WTC11 (cell line): ENCODE measurements at places on chromosomes 4 and X.

DNA sequence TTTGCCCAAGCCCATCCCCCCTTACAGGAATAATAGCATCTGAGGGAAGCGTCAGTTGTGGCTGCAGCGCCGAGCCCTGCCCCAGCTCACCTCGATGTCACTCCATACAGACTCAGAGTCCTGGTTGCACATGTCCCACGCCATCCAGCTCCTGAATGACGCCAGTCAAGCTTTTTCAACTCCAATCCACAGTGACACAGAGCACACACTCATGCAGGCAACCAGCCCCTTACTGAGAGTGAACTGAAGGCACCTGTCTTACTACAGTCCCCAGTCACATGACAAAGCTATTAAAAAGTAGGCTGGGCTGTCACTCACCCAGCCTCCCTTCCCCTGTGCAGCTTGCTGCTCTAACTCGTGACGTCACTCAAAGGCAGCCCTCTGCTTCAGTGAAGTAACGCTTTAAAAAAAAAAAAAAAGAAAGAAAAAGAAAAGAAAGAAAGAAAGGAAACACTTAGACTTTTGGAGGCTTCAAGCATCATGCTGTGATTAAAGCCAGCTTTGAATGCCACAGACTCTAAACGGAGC lies at the start of gene PPARGC1A:
Gene PPARGC1A, minus strand, starts transcription at position 234 of the 528 bp plus-strand sequence. Its CDS starts 90 bp downstream, at position 144.
- DNase-seq: no peak

DNA sequence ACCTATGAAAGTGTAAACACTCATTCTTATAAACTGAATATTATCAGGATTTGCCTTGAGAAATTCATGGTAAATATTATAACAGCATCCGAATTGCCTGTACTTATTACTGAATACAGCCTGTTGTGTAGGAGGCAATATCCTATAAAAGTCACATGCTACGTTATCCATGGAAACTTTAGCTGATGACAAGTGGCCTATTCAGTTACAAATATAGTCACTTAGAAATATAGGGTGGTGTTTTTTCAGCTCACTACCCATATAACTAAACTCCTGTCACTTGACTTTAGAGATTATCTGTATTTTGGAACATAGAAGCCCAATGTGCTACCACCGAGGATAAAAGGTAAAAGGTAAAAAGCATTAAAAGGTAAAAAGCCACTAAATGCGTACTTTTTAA lies 493.4 kb downstream of the INPP4B start:
- no peak for DNase-seq

GRCh38 chrX:97200454-97200853 lies 316.7 kb downstream of the RPA4 start:
- DNase-seq: peak; percentile 36

DNA sequence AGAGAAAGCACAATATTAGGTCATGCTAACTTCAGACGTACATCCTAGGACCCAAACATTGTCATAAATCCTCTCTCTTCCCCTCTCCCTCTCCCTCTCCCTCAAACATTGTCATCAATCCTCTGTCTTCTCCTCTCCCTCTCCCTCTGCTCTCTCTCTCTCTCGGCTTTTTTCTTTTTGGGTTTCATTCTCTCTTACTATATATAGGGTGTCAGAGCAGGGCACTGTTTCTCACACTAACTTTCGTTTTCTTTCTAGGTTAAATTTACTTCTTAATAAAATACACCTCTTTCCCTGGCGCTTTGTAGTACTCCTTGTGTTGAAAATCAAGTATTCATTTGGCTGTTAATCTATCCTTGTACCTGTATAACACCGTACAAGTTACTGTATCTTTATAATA lies 37.0 kb upstream of the HERC5 start:
- DNase-seq: no peak

- no peak for DNase-seq
These were observed 1056.4 kb downstream of the ADGRL3 start for GRCh38 chr4:62256479-62256878.

DNA sequence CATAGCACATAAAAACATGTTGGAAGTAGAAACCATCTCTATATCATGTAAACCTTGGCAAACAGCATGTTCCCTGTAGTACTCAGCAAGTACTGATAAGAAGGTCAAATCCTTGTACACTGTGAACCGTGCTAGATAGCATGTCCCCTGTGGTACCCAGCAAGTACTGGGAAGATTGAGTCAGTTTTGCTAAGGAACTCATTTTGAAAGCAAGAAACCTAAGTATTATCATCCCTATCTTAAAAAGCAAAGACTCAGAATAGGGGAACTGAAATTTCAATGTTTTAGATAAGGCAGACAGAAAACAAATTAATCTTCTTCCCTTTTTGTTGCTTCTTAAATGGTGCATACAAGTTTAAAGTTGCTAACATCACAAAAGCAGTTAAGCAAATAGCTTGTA lies 180.2 kb downstream of the RBM46 start:
- no peak for DNase-seq

- no peak for DNase-seq
These were observed 149.5 kb downstream of the NR3C2 start for GRCh38 chr4:148292686-148293085.
